ENCODE measurements at places on chromosomes 13 and 19.

DNA sequence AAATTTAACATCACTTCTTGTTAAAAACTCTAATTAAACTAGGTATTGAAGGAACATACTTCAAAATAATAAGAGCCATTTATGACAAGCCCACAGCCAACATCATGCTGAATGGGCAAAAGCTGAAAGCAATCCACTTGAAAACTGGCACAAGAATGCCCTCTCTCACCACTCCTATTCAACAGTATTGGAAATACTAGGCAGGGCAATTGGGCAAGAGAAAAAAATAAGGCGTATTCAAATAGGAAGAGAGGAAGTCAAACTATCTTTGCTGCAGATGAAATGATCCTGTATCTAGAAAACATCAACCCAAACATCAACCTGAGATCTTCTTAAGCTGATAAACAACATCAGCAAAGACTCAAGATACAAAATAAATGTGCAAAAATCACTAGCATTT, 15.6 kb upstream of the LILRB1 start:
- DNase-seq, result no peak

GRCh38 chr19:38879400-38879751, 1.3 kb upstream of the RINL start:
- no peak for DNase-seq

GRCh38 chr13:26037302-26037701, 14.5 kb downstream of the SHISA2 start:
- no peak for DNase-seq

DNA sequence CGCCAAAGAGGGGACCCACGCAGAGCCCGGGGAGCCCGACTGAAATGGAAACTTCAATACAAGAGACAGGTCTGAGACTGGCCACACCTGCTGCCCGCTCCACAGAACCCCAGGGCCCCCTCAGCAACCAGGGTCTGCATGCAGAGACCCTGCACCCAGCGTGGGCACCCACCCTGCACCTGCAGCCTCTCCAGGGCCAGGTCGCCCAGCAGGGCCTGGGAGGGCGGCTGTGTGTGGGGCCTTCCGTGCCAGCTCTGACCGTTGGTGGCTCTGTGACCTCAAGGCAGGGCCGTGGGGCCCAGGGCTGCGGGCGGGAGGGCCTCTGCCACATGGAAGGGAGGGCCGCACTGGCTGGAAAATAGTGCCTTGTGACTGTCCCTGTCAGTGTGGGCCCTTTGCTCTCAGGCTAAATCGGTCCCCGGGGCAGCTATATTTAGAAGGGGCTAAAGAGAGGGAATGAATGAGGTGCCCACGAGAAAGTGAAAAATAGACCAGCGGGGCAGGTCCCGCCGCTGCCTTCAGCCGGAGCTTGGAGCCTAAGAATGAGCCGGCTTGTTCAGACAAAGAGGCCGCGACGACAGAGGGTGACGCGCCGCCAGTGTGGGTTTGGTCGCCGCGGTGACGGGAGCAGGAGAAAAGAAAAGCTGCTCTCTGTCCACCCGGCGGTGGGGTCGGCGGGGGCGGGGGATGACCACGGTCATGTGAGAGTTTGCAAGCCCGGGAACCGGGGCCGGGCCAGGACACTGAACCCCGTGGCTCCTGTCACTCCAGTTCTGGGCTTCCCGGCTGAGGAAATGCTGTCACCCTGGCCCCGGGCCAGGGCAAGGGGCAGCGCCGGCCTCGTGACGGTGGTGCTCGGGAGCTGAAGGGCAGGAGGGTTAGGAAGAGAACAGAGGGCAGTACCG, 70.5 kb downstream of the GADD45B start:
- no peak for DNase-seq

DNA sequence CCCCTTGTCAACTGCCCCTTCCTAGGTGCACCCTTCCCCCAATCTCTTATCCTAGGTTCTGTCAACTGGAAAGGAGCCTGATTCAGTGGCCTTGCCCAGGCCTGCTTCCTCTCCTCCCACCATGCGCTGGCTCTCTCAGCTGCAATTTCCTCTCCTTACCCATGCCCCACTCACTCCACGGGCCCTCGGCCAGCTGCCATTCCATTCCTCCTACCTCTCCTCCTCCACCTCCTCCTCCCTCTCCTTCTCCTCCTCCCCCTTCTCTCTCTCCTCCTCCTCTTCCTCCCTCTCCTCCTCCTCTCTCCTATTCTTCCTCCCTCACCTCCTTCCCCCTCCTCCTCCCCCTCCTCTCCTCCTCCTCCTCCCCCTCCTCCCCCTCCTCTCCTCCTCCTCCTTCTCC, 9.6 kb upstream of the TIMM44 start:
- no peak for DNase-seq

DNA sequence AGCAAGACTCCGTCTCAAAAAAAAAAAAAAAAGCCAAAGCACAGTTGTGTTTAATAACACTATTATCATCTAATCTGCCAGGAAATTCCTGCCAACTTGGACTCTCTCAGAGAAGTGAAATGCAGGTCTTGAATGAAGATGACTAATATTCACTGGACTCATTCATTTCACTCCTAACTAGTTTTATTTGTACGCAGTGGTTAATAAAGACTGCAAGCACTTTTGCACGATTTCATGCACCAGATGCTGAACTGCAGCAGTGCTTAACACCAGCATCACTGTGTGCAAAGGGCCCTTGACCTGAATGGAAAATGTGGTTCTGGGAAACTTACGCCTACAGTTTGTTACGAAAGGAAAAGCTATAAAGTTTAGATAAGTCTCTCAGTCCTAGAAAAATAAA, 63.3 kb downstream of the DHRS12 start:
- no peak for DNase-seq

DNA sequence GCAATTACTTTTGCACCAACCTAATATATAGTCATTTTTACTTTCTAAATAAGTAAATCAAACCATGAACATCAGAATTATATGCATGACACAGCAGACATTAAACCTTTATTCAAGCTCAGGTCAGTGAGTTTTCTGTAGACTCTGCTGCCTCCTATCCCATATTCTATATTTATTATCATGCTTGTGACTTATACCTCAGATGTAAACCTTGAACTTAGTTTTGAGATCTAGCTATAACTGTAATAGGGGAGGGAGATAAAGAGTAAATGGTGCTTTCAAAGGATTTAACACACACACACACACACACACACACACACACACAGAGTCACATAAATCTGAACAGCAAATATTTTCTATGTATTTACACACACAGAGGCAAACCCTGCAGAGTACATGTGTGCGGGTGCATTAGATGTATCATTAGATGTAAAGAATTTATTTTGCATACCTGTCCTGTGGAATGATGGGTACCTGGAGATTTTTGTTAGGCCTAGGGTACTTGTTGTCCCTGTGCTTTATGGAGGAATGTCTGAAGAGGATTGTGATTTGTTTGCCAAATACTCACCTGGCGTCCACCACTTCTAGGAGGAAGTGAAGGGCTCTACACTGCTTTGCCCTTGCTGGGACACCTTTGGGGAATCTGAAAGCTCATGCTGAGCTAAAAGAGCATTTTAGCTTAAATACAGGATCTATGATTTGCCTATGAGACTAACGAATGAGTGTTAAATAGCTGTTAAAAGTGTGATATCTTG, 521.9 kb downstream of the KLF5 start:
- DNase-seq, result no peak

- no peak for DNase-seq
Measured at GRCh38 chr13:36445891-36446351, 13.6 kb downstream of the CCNA1 start.

DNA sequence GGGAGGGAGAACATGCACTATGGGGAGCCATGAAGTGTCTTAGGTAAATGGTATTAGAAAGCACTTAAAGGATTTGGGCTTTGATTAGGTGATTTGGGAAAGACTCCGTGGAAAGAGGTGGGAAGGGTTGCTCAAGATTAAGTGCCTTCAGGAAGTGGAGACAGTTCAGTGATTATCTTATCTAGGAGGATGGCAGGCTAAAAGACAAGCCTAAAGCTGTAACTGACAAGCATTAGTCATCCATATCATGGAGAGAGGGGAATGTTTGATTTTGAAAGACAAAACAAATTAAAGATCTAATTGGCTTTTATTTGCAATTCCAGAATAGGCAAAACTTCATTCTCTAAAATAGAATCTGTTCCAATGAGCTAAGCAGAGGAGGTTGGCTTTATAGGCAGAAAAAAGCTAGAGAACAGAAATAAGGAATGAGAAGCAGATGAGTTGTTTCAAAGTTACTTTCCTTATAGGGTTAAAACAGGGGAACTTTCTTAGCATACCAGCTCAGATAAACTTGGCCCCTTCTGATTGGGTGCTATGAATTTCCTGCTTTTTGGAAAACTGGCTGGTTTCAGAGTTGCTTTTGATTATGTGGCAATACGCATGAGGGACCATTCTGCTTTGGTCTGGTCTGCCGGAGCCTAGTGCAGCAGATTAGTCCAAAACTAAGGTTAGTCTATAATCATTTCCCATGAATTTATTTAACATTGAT, 1.8 kb upstream of the DIAPH3 start:
- no peak for DNase-seq

GRCh38 chr13:49643035-49643646, 14.8 kb downstream of the ARL11 start:
- DNase-seq, result no peak

DNA sequence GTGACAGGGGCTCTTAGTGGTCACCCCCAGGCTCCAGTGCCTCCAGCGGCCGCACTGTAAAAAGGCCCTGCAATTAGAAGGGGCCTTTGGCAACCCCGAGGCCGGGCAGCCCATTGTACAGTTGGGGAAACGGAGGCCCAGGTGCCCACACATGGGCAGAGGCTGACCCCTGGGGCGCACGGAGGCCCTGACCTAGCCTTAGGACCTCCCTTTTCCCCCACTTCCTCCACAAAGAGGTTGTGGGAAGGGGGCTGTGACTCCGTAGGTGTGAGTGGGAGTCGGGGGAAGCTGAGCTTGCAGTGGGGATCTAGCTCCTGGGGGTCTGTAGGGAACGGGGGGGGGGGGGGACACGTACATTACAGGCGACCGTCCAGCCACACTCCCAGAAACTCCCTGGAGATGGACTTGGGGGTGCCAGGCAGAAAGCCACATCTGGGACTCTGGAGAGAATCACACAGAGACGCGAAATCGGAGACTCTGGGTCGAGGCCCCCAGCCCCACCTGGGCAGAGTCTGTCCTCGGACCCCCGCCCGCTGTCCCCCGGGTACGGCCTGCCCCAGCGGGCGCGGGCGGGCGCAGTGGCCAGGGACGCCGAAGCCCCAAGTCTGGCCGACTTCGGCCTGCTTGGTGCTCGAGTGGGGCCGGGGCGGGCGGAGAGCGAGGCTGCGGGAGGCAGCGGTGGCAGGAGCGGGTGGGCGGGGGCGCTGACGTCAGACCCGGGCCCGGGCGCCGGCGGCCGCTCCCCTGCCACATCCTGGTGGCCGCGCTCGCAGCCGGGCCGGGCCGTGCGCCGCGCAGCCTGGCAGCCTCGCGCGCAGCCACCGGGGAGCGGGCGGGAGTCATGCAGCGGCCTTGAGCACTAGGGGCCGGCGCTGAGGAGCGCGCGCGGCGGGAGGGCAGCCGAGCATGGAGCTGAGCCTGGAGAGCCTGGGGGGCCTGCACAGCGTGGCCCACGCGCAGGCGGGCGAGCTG, at the start of gene ONECUT3:
Gene ONECUT3 (plus strand): TSS at position 750 of the 972 bp plus-strand sequence. CDS start 157 bp downstream, at position 907.
- no peak for DNase-seq

GRCh38 chr19:18344582-18344950, 4.2 kb downstream of the PGPEP1 start:
- DNase-seq, result no peak

DNA sequence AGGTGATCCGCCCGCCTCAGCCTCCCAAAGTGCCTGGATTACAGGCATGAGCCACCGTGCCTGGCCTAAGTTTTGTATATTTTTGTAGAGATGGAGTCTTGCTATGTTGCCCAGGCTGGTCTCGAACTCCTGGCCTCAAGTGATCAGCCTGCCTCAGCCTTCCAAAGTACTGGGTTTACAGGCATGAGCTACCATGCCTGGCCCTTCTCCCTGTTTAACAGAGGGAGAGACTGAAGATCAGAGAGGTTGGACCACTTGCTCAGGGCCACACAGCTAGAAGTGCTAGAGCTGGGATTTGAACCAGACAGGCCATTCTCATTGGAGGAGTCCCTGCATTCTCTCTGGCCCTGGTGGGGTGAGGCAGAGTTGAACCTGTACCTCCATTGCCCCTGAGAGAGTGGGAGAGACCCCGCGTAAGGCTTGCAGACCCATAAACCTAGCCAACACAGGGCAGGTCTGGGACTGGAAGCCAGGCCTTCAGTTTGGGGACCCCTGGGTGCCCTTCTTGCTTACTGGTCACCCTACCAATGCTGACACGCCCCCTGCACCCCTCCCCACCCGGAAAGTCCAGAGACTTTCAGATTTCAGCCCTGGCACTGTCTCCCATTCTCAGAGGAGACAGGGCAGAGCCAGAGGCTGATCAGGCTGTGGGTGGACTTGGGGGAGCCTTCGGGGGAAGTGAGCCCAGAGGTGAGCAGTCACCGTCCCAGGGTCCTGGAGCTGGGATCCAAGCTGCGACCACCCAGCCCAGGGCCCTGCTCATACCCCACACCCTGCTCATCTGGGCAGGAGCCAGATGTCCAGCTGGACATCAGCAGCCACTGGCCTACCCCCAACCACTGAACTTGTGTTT, 13.3 kb downstream of the TTYH1 start:
- DNase-seq, result no peak

DNA sequence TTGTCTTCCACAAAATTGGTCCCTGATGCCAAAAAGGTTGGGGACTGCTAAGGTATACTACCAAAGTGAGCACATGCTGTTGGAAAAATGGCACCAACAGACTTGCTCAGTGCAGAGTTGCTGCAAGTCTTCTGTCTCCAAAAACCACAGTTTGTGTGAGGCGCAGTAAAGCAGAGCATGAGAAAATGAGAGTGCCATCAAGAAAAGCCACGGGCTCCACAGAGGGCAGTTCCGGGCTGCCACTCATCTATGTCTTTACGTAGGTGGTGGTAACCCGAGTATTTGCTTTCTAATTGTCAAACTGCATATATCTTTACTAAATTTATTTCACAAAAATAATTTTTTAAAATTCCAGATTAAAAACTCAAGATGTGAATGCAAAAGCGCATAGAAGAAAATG, 123.8 kb downstream of the RNF17 start:
- no peak for DNase-seq

DNA sequence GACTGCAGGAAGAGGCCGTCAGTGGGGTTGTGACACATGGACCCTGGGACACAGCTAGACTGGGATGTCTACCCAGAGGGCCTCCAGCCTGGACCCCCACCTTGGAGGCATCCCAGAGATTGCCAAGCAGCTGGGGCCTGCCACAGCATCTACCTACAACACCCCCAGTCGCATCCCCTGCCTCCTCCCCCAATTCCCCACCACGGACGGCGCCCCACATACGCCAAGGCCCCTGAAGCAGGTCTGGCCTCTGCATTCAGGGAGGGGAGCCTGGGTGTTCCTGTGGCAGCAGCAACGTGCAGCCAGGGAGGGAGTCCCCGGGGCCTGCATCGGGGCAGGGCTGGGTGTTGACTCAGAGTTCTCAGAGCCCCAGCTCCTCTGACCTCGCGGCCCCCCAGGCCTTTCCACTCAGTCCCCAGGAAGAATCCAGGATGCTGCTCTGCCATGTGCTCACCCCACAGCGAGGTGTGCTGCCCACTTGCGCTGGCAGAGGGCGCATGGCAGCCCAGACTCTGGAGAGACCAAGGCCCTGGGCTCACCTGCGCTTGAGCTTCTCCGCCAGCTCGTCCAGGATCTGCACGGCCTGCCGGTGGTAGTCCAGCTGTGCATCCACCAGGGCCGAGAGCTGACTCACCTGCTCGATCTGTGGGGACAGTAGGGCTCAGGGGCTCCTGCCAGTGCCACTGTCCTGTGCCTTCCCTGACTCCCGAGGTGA, 19.6 kb downstream of the MPND start:
- DNase-seq, result no peak

Data from stimulated activated CD8-positive, alpha-beta memory T cell treated with anti-CD3 and anti-CD28 coated beads, Interleukin-2, amount 100 ng/mL, for 48 hours (primary cell).